ENCODE measurements at places on chromosomes 7 and 10.

GRCh38 chr10:47401874-47402640 lies 18.0 kb upstream of the ZNF488 start:
- DNase-seq: no peak

- DNase-seq: no peak
Observed at GRCh38 chr7:40310258-40310657, 175.5 kb downstream of the SUGCT start.

- no peak for DNase-seq
Observed at GRCh38 chr10:77293773-77294172, 343.8 kb downstream of the KCNMA1 start.

DNA sequence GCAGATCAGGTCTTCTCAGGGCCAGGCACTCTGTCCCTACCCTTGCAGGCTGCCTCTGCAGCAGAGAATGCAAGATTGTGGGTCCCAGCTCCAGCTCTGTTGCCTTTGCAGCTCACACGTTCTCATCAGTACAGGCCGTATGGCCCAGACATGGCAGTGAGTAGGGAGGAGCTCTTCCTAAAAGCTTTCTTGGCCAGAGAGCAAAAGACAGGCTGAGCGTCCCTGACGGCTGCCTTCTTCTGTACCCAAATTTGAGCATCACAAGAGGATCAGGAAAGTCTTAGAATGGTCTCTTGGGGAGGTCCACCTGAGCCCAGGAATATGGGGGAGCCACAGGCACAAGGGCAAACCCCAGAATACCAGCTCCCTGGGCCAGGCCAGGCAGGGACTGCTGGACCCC lies 266.3 kb upstream of the ZMIZ1 start:
- no peak for DNase-seq

DNA sequence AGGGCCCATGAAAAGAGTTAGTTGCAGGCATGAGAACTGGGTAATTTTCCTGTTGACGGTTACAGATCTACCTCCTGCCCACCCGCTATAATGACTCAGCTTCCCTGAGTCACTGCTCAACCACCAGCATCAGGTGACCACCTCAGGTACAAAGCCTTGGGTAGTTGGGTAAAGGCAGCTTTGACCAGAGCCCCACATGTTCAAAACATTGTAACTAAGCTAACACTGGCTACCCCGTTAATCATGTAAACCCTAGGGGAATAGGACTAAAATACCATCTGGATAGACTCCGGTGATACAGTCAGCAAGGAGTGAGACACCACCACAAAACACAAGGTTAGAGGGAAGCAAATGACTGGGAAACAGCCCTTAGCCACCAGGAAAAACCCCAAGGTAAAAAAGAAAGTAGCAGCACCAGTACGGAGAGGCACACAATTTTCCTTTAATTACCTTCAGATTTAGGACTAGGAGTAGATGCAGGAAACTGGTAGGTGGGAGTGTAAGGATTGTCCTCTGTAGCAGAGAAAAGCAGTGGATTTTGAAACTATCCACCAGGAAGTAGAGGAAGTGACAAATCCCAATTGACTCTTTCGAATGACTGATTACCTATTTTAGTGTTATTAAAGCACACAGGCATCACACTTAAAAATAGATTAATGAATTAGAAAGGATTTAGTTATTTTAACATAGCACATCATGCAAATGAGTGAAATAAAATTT lies 103.5 kb upstream of the PDLIM1 start:
- no peak for DNase-seq

GRCh38 chr7:19982841-19983835 lies 209.7 kb upstream of the TMEM196 start:
- DNase-seq: no peak
